AML-193 (cell line): ENCODE measurements at places on chromosomes 7 and 10.

DNA sequence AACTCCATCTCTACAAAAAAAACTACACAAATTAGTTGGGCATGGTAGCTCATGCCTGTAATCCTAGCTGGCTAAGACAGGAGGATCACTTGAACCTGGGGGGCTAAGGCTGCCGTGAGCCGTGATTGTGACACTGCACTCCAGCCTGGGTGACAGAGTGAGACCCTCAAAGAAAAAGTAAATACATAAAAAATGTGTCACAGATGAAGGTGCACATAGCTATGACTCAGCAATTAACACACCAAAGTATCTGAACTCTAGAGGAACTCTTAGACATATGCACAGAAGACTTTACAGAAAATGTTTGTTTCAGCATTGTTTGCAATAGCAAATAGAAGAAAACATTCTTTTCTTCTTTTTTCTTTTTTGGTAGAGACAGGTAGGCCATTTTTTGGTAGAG, 8.3 kb downstream of the C10orf62 start:
- DNase-seq = no peak

- DNase-seq = no peak
Measured at GRCh38 chr10:61779950-61780659, 117.4 kb downstream of the CABCOCO1 start.

GRCh38 chr10:95377950-95378349, 87.1 kb upstream of the PDLIM1 start:
- no peak for DNase-seq

DNA sequence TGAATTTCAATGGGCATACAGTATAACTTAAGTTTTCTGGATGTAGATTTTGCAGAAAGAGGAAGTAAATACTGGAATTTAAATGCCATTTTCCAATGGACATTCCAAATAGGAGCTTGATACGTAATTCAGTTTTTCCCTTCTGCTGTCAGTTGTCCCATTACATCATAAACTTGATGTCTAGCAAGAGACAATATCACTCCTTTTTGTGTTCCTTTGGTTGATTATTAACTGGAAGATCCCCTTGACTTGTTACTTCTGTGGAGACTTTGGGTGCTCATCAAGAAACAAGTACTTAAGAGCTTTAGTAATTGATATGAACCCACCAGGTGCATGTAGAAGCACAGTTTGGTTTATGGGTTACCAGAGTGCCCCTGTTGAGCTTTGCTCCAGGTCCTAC, 116.1 kb downstream of the ST7 start:
- DNase-seq = no peak

GRCh38 chr7:139697056-139697455, 80.7 kb downstream of the HIPK2 start:
- DNase-seq = no peak

- DNase-seq = no peak
Measured at GRCh38 chr7:148721390-148721789, 22.7 kb downstream of the CUL1 start.

GRCh38 chr10:22344781-22345300, 455 bp upstream of the SPAG6 start:
- no peak for DNase-seq

- peak; percentile 30 for DNase-seq
Measured at GRCh38 chr10:30581779-30582380, 47.7 kb downstream of the LYZL2 start.

GRCh38 chr7:71229148-71229547, 97.2 kb downstream of the GALNT17 start:
- no peak for DNase-seq

GRCh38 chr10:108783897-108784296, 1139.4 kb downstream of the XPNPEP1 start:
- DNase-seq = peak; percentile 43

- no peak for DNase-seq
Measured at GRCh38 chr7:2383543-2384274, 19.7 kb upstream of the CHST12 start.

GRCh38 chr10:69323622-69324021, 45.3 kb downstream of the HK1 start:
- DNase-seq = no peak

- DNase-seq = no peak
Measured at GRCh38 chr7:112156412-112156811, 49.8 kb downstream of the DOCK4 start.

- no peak for DNase-seq
Measured at GRCh38 chr7:152462995-152463708, 27.3 kb upstream of the KMT2C start.
